ENCODE measurements at places on chromosomes 11 and 22.

DNA sequence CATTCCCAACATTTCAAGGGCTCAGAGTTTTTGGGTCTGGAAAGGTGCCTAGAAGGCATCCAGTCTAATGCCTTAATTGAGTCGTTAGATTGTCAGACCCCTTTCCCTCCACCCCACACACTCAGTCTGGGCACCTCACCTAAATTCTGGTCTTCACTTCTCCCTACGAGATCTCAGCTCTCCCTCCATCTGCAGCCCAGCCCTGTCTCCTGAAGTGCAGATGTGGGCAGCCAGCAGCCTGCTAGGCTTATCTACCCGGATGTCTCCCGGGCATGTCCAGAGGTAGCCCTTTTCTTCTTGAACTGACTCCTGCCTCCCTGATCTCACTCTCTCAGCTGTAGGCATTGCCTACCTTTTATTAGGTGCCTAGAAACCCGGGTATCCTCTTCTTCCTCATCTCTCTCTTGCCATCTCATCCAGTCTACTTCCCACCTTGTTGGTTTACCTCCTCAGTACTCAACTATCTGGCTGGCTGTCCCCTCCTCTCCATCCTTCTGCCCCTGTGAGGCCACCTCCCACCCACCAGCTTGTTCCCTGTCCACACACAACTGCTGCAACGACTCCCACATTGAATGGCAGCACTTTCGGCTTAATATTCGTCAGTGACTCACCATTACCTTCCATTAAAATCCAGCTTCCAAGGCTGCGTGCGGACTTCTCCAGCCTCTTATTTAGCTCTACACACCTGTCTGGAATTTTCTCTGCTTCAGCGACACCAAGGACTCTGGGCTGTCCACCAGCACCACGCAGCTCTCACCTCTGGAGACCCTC is 6.2 kb downstream of the SEPTIN3 start:
- peak; percentile 8 for DNase-seq

DNA sequence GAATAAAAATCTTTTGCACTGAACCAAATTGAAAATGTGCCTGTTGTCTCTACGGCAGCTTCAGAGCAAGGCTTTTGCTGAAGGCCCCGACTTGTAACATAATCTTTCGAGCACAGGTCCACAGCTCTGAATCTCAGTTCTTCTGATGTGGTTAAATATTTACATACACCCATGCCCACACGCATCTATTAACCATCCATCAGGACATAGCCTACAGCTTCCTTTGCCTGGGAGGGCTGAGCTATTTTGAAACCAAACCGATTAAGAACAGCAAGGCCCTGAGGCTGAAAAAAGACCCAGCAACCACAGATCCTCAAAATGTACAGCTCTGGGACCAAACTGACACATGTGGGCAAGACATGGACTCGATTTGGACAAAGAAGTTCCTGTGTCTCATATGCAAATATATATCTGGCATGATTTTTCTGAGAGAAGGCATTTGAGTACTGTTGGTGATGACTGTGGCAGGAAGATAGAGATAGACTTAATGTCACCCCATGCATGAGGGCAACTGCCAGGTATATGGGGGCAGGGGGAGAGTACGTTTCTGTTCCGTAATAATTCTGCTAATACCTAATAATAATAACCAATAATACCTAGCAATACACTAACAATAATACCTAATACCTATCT is 322.7 kb upstream of the PLET1 start:
- DNase-seq = peak; percentile 12

DNA sequence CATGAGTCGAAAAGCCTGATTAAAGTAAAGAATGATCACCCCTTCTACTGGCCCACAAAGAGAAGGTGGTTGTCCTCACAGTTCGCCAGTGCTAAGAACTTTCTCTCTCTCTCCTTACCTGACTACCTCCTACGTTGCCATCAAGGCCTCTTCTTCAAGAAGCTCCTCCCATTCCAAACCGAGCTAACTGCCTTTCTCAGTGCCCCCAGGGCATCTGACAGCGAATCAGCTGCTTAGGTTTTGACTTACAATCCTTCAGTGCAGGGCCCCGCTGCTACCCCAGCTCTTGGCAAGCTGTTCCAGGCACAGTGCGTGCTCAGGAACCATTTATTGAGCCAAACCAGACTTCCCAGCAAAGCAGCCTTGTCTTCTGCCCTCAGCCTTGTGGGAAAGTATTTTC is 5.8 kb downstream of the VSTM5 start:
- no peak for DNase-seq

- no peak for DNase-seq
These were observed 109.8 kb downstream of the WNT11 start for GRCh38 chr11:76096552-76096951.

DNA sequence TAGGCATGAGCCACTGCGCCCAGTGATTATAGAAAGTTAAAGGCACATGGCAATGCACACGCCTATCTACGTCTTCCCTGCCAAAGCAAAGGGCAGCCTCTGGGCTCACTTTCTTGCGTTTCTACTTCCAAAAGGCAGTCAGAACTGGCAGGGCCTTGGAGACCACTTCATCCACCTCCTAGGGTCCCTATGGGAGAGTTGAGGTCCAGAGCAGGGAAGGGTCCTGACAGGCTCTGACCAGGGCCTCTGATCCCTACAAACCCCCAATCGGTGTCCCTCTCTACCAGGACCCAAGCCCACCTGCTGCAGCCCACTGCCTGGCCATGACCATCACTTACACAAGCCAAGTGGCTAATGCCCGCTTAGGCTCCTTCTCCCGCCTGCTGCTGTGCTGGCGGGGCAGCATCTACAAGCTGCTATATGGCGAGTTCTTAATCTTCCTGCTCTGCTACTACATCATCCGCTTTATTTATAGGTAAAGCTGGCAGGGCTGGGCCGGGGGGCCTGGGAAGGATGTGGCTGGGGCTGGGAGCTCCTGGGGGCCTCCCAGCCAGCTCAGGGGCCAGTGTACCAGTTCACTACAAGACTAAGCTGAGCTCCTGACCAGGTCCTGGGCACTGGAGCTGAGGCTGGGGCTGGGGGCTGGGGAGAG is 1.5 kb downstream of the BEST1 start:
- DNase-seq = no peak

- DNase-seq = no peak
These were observed 2.6 kb upstream of the OR52W1 start for GRCh38 chr11:6196396-6196795.

GRCh38 chr11:119445850-119446249 is 22.9 kb upstream of the THY1 start:
- no peak for DNase-seq

DNA sequence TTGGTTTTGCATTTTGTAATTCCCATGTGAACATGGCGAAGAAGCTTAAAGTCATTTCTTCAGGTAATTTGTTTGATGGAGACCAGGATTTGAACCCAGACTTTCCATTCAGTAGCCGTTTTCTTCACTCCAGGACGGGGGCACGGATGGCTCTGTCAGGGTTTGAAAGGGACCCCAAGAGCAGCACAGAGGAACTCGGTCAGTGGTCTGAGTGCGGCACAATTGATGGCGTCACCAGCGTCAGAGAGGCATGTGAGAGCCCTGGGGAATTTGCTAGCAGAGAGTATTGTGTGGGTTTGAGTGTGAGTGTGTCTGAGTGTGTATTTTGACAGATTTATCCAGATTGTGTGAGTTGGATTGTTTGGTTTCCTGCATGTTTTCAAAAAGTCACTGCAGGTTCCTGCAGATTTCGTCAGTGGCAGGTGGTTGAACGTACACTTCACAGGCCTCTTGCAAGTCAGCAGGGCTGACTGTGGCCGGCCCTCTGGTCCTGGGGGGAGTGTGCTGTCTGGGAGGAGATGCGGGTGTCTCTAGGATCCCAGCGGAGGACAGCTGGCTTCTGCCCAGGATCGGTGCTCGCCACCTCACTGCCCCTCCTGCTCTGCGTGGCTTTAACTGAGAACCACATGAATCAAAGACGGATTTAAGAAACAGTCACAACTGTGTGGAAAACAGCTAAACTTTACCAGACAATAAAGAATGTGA is 199.3 kb downstream of the TBC1D22A start:
- DNase-seq = no peak

DNA sequence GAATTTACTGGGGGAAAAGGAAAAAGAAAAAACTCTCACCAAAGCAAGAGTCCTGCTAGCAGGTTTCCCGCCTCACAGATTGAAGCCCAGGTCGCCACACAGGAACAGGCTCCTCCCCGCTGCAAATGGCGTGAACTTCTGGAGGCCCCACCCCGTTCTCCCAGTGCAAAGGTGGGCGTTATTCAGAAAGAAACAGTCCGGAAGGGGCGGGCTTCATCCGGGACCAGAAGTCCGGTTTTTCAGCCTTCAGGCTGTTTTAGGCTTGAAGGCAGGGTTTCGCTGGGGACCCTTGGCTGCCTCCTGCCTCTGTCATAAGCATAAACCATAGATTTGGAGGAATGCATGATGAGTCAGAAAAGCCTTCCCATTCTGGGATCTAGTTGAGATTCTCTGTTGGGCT is 148.3 kb upstream of the POU2AF2 start:
- DNase-seq = peak; percentile 76

- DNase-seq = no peak
These were observed 12.0 kb downstream of the MUC5B start for GRCh38 chr11:1234771-1235305.

DNA sequence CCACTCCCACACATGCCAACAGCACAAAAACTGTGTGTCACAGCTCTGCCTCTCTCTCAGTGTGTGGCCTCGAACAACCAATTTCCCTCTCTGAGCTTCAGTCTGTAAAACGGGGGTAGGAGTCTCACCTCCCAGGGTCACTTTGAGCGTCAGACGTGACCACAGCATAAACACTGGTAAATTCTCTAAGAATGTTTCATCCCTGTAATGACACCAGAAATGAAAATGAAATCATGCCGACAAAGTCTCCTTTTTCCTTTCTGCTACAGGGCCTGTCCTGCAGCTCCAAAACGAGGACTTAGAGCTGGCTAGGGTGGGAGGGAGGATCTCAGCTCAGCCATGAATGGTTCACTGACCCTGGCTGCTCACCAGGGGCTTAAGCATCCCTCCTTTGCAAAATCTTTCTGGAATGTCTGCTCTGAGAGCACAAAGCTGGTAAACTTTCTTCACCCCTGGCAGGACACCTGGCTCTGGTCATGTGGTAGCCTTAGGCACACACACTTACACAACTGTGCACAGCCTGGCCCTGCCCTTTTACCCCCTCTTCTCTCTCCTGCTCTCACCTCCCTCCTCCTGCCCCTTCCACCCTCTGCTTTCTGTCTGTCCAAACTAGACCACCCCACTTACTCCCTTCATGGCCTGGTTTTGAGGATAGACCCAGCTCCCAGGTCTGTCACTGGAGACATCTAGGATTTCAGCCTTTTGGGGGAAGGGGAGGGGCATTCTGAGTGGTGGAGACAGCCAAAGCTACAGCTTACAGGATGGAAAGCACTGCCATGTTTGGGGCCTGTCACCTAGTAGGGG is 12.3 kb upstream of the TSKU start:
- DNase-seq = no peak

GRCh38 chr11:69918231-69918937 is 99.2 kb upstream of the FGF3 start:
- no peak for DNase-seq

DNA sequence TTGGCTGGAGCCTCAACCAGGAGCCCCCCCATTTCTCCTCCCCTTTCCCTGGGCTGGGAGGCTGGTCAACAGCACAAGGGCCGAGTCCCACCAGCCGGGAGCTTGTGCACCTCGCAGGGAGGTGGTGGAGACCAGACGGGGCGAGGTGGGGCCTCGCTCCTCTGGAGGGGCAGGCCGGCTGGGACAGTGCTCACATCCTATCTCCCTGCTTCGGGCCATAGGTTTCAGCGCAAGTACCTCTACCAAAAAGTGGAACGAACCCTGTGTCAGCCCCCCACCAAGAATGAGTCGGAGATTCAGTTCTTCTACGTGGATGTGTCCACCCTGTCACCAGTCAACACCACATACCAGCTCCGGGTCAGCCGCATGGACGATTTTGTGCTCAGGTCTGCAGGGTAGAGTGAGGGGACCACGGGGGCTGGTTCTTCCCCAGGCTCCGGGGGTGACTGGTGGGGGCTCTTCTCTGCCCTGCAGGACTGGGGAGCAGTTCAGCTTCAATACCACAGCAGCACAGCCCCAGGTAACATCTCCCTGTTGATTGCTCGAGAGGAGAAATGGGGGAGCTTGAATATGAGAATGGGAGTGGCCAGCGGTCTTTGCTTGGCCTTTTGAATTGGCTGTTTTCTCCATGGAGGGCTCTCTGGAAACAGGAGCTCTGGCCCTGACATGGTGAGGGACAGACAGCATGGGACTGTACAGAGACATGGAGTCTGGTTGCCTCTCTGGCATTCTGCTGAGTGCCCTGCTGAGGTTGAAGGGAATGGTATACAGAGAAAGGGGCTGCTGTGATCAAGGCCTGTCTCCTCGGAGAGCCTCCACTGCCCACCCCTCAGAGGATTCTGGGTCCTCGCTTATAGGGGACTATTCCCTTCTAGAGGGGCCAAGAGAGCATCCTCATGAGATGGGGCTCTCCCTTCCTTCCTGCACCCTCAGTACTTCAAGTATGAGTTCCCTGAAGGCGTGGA is 3.3 kb downstream of the SIDT2 start:
- DNase-seq = no peak

GRCh38 chr11:12058425-12059115 is 50.1 kb upstream of the DKK3 start:
- no peak for DNase-seq

GRCh38 chr11:78291503-78292108 is 102.9 kb downstream of the USP35 start:
- DNase-seq = no peak

GRCh38 chr11:27012234-27012921 is 18.5 kb downstream of the FIBIN start:
- DNase-seq = peak; percentile 8

DNA sequence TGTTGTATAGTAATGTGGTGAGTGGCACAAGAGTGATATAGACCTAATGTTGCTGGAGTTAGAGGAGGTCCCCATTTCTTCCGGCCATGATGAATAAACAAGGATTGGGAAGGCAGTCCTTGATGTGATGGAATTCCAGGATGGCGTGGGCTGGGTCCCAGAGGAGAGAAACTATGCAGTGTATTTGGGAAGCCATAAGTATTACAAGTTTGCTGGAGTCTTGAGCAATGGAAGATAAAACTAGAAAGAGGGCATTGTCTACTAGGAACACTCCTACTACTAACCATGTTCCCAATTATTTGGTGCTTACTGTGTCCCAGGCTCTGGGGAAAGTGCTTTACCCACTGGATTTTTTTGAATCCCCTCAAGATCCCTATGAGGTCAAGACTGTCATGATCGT is 20.0 kb downstream of the LDLRAD3 start:
- DNase-seq = no peak

GRCh38 chr11:79762279-79762921 is 321.6 kb upstream of the TENM4 start:
- DNase-seq = no peak

DNA sequence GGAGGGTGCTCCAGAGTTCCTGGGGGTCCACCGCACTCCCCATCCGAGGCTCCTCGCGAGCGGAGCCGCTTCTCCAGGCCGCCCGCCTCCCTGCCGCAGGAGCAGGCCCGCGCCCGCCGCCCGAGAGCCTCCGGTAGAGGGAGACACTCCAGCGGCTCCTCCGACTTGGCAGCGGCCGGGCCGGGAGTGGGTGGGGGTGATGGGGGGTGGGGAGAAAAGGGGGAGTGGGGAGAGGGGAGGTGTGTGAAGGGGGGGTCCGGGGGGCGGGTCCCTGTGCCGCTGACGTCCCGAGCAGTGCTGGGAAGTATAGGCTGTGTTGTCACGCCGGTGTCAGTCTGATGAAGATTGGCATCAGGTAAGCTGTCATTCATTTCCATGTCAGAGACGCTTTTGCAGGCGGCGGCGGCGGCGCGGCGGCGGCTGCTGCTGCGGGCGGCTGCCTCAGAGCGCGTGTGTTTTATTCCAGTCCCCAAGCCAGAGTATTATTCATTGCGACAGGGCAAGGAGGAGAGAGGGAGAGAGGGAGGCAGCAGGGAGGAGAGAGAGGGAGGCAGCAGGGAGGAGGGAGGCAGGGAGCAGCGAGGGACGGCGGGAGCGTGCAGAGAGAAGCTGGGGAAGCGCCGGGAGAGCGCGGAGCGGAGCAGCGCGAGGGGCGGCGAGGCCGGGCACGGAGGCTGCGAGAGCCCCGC is at the start of gene PKNOX2:
PKNOX2 (plus strand) TSS at position 330 of the 689 bp plus-strand sequence. CDS start 186,555 bp downstream, outside the sequence.
- DNase-seq = peak; percentile 40
